ENCODE measurements at places on chromosomes 6 and 20.

DNA sequence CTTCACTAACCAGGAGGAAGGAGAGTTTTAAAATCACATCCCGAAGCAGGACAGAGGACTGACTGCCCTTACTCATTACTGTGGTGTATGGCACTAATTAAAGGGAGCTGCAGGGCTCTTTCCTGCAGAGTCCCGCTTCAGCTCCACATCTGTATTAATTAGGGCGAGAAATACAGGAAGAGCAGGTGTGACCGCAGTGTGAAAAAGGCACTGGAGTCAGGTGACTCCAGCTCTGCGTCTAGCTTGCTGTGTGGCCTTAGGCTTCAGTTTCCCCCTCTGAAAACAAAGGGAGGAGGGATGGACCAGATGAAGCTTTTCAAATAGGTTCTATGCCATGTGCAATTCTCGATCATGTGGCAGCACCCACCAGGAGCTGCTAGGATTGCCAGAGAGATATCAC lies 34.0 kb downstream of the KIAA1755 start:
- peak; percentile 55 for DNase-seq

DNA sequence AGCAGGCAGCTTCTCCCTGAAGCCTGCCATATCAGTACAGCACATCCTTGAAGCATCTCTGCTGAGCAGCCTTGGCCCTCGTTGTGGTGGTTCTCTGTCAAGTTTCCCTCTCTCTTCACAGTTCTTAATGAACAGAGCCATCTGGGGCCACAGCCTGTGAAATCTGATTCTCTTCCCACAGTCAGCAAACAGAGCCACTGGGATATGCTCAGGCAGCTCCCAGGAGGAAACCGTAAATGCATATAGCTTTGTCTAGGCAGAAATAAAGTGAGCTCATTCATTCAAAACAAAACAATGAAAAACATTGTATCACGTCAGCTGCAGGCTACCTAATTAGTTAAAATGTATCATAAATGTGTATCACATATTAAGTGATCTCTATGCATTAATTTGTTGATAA lies 80.3 kb downstream of the TBC1D7 start:
- DNase-seq, result peak; percentile 90

- DNase-seq, result no peak
These were observed 28.5 kb downstream of the TRERF1 start for GRCh38 chr6:42423244-42423643.

GRCh38 chr6:140372064-140372463 lies 997.6 kb upstream of the CITED2 start:
- no peak for DNase-seq

- no peak for DNase-seq
These were observed 195.2 kb downstream of the LRFN2 start for GRCh38 chr6:40391851-40392517.

DNA sequence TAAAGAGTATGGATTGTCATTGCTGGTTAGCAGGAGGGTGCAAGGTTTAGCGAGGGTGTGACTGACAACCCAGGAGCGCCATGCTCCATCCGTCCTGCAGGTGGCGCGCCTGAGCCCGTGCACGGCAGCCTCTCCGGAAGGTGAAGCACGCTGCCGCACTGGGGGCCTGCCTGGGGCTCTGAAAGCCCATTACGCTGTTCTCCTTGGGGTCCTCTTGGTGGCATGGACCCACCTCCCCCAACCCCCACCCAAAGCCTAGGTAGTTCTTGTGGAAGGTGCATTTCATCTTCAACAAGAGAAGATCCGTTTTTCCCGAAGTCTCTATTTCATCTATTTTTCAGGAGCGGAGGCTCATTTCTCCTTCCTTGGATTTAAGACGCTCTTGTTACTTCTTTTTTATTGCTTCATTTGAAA lies 197.4 kb upstream of the KCNG1 start:
- DNase-seq, result peak; percentile 21

GRCh38 chr20:63744158-63744557 lies 4.6 kb downstream of the SLC2A4RG start:
- DNase-seq, result no peak

DNA sequence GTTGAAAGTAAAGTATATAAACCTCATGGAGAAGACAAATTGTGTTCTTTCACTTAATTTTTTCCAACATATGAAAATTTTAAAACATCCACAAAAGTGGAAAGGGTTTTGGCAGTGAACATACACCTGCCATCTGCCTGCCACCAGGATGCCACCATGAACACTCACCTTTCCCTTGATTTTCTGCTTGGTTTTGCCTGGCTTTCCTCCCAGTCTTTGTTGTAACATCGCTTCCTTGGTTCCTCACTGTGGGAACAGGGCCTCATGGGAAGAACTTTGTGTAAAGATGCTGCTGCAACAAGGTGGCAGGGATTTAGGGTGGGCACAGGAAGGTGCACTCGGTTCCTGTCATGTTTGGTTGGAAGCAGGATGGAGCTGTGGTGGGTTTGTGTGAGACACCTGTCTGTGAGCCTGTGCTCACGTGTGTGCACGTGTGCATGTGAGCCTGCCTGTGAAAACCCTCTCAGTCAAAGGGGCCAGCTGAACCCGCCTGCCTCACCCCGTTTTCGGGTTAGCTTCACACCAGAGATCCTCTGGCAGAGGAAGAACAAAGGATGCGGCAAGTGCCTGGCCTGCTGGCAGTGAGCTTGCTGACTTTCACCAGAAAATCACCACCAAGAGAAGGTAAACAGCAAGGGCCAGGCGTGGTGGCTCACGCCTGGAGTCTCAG lies 11.0 kb upstream of the RBM38 start:
- DNase-seq, result no peak

GRCh38 chr6:44057238-44057930 lies 69.9 kb downstream of the MRPL14 start:
- no peak for DNase-seq

DNA sequence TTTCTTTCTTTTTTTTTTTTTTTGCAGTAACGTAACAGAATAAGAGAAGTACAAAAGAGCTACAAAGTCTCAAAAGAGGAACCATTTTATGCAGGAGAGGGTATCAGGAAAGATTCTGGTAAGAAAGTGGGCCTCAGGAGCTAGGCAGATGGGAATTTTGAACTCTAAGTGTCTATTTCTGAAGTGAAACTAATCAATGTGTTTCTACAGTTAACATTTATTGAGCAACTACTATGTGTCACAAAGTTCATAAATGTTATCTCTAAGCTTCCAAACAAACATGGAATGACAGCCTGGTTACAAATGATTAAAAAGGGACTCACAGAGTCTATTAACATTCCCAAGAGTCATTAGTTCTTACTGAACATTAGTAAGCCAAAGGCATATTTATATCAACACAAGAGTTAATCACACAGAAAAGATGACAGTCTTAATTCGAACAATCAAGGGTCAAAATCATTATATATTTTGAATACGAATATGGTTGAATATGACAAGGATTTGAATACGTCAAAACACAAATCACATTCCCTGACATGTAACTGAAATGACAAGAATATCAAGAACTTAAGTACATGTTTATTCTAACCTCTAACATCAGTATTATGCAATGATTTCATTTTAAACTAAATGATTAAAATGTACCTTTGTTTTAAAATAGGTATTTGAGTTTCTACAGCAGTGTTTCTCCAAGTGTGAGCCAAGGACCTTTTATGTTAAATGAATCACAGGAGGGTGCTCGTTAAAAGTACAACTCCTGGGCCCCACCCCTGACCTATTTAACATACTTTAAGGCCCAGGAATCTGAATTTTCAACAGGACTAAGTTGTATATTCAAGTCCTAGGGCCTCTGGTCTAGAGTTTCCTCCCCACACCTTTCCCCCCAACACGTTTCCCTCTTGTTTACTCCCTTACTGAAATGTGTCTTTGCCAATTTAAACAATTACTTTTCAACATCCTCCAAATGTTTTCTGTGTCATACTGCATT lies 89.7 kb downstream of the ATXN1 start:
- peak; percentile 33 for DNase-seq

DNA sequence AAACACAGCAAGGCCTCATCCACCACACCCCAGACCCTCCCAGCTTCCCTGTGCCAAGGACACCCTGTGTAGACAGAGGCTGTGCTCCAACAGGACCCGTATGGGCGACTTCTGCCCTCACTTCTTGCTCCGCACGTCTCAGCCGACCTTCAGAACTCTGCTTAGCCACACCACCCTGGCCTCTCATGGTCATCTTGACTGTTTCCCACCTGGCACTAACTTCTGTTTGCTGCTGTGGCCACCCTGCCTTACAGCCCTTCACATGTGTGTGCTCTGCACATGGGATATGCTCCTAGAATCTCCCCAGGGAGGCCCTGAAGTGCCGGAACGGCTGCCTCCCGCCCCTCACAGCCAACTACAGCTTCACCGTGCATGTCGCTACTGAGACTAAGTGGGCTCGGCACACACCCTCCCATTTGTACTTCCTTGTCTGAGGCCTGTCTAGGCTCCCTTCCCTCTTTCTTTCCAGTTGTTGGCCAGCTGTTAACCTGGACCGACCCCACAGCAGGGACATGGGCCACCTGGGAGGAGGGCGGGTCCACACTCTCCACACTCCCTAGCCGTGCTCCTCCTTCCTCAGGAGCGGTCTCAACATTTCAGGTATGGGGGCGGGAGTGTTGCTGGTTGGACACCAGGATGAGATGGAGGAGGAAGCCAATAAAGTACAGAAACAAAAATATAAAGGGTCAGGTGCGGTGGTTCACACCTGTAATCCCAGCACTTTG lies 69.6 kb downstream of the PYGB start:
- no peak for DNase-seq

GRCh38 chr6:90202156-90202555 lies 94.5 kb downstream of the BACH2 start:
- DNase-seq, result no peak

GRCh38 chr20:48766961-48767960 lies 60.5 kb downstream of the PREX1 start:
- no peak for DNase-seq

GRCh38 chr6:36539814-36540568 lies 7.3 kb downstream of the STK38 start:
- DNase-seq, result no peak
